Mesothelial cell of epicardium (in vitro differentiated cells): ENCODE measurements at places on chromosomes 6 and 20.
A peak's percentile ranks its signal among the peaks of the same experiment; 100 is the strongest.

- DNase-seq = no peak
Measured at GRCh38 chr6:118297821-118298220, 250.3 kb upstream of the PLN start.

DNA sequence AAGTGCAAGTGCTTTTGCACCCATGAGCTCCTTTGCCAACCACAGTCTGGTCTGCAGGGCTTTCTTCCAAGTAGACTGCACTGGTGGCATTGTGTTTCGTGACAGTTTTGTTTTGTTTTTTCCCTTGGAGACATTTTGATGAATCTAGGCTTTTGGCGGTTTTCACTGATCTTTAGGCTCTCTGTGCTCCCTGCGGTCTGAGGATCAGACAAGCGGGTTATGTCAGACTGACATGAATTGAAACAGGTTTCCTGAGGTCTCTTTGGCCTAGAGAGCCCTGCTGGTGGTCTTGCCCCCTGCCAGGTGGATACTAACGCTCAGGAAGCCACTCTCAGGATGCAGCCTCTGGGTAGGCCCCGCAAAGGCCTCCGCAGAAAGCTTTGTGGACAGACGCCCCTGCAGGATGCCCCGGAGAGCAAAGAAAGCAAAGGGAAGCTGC is 555.4 kb upstream of the AGPAT4 start:
- no peak for DNase-seq

GRCh38 chr6:146595972-146596731 is 2.6 kb upstream of the ADGB start:
- DNase-seq = no peak

DNA sequence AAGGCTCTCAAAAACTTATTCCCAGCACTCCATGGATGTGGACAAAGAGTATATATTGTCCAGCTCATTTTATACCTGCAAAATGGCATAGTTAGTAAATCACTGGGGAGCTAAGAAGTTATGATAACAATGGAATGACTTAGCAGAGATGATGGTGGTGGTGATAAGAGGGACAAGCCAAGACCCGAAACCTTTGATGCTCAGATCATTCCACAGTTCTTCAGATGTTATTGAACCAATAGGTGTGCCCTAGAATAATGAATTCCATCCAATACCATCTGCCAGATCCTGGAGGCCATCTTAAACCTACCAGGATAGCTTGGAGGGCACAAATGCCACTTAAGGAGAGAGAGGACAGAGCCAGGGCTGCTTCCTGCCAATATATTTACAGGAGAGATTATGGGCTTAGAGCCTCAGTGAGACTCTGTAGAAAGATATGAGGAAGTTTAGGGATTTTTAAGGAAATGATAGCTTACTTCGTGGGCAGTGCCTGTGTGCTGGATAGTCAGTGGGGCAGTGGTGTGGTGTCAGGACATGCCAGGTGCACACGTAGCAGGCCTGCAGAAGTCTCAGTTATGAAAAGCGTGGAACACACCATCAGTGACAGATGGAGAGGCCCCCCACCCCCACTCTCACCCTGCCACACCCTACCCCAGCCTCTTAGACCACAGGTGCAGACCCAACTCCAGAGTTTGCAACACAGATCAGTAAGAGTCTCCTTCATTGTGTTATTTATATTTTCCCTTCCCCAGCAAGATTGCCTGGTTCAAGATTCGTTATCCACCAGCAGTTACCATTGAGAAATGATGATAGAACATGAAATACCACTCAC is 209.7 kb upstream of the SUPT3H start:
- no peak for DNase-seq

DNA sequence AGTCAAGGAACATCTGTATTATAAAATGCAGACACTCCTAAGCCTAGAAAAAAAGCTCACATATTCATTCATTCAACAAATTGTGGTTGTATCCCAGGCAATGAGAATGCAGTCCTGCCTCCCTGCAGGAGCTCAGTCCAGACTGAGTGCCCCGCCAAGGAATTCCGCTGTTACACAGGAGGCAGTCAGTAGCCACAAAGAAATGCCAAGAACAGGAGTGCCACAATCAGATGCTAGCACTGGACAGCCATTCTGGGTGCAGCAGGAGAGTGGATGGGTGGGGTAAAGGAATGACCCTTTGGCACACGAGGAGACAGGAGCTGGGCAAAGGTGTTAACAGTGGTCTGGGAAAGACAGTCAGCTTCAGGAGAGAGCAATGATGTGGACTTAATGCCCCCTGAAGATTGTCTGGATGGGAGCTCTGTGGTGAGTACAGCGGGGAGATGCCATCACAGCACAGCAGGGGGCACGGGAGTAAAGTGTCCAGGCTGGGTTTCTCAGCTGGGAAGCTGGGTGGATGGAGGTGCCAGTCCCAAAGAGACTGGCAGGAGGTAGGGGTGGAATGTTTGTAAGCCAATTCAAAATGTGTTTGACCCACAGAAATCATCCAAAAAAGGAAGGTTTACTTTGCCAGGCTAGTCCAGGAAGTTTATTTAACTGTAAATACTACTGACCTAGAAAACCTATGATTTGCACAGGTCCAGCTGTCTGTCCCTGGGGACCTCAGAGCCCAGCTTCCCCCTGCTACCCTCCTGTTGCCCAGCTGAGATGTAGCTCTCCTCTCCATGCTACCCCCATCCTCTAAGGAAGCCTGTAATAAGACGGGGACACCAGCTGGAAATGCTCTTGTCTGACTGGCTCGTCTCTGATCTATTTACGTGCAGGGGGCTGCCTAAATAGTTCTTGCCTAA is 84.1 kb downstream of the SLC23A2 start:
- DNase-seq = no peak

GRCh38 chr6:117829594-117830319 is 77.3 kb upstream of the SLC35F1 start:
- DNase-seq = peak; percentile 54

GRCh38 chr6:6312901-6313441 is 7.5 kb downstream of the F13A1 start:
- DNase-seq = no peak

DNA sequence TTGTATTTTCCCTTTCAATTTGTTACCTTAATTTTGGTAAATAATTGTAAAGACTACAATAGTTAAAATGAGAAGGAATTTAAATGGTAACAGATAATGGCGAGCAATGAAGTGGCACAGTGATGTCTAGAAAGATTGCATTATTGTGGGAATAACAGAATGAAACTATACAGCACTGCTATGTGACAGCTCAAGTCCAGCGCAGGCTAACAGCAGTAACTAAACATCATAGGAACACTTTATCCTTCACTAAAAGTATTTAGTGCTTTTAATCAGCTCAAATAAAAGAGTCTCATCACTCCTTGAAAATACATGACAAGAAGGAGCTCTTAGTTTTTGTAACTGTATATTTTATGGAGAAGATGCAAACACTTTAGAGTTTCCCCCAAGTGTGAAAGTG is 190.8 kb downstream of the TENT5A start:
- no peak for DNase-seq

DNA sequence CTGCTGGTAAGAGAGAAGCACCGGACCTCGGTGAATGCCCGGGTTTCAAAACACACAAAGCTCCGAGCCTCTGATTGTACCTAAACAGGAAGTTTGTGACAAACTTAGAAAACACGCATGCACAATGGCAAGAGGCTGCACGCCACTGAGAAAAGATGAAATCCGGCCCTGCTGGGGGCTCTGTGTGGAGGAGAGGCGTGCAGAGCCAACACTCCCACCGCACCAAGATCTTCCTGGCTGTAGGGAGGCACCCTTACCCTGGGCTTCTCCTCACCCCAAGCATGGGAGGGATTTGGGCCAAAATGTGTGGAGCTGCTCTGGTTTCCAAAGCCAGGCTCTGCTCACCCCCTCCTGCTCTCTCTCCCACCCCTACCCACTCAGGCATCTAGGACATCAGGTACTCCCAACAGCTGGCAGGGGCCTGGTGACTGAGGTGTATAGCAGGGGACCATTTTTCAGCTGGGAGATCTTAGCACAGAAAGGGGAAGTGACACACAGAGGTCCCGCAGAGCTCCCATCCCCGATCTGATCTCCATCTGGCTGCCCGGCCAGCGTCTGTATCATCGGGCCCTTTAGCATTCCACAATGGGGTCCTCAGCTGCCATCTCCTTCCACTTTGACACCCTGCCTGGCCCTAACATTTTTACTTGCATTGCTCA is 84.2 kb downstream of the TRERF1 start:
- no peak for DNase-seq

DNA sequence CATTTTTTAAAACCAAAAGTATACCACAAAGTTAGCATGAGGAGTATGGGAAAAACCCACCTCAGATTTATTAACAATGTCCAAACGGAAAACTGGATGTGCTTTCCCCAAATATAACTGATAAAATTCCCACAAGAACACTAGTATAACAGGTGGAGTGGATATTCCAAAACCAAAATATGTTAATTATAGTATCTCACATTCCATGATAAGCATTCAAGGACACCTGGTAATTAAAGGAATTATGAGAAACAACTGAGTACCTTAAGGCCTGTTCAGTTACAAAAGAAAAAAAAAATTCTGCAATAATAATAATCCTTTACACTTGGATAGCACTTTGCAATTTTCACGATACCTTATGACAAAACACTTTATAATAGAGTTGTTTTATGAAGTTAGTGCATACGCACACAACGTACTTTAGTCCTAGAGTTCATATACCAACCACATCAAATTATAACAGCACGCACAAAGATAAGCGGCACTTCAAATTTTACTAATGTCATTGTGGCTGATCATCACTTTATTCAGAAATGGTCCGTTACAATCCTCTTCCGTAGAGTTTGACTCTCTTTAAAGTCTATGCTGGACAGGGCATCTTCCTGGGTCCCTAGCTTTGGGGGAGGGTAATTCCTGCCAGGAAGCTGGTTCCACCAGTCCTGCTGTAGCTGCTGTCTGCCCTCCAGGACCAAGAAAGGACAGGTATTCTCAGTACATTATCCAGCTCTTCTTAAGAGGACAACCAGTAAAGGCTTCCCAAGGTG is 1.7 kb downstream of the CDK19 start:
- no peak for DNase-seq

DNA sequence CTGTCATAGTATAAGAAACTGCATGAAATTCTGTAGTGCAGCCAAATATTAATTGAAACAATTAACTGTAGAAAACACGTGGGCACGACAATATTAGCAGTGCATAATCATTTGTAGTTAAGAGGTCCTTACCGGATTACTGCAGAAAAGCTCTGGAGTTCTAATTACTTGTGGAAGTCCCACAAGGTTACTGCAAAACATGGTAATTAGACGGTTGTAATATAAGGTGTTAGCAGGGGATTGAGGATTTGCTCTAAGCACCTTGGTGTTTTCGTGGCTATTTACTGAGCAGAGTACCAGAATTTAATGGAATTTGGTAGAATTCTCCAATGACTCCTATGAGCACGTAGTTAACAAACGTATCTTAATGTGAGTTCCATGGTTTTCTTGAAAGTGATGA is 473.6 kb upstream of the AGPAT4 start:
- no peak for DNase-seq

DNA sequence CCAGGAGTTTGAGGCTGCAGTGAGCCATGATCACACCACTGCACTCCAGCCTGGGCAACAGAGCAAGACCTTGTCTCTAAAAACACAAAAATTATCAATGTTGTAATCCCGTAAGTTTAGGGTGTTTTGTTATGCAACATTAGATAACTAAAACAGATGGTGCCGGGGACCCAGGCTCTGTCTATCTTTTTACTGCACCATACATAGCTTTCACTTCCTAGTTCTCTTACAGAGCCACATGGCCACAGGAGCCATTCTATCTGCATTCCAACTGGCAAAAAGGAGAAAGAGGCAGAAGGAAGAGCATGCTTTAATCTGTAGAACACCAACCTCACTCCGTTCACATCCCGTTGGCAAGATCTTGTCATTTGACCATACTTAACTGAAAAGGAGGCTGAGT is 5.4 kb upstream of the TCF15 start:
- no peak for DNase-seq

DNA sequence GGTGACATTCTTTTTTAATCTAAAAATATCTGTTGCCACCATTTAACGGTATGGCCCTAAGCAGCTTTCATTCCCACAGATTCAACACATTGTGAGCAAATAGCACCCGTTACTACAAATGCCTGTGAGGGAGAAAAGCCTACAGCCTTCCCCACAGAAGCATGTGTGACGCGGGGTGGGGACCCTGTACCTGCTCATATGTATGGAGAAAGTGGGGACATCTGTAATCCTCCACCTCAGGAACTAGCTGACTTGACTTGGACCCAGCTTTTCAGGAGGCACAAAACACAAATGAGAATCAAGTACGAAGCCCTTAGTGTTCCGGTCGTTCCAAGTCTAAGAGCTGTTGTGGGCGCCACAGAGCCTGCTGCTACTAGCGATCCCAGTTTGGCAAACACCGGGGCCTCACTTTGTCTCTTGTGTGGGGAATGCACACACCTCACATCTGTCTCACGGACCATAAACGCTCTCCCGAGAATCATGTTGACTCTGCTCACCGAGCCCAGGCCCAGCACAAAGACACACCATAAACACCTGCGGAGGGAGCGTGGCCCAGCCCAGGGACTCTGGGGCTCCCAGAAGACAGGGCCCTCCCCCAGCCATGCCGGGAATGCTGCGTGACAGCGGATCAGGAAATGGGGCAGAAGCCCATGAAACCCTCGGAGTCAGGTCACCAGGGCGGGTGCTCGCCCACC is 21.6 kb downstream of the DLL1 start:
- DNase-seq = no peak

GRCh38 chr6:105398859-105399258 is 4.0 kb downstream of the PREP start:
- no peak for DNase-seq

- no peak for DNase-seq
Measured at GRCh38 chr6:111119571-111120329, 32.4 kb downstream of the SLC16A10 start.

GRCh38 chr6:128557081-128557480 is 36.7 kb upstream of the PTPRK start:
- DNase-seq = no peak

- DNase-seq = no peak
Measured at GRCh38 chr6:75503291-75503690, 9.7 kb upstream of the FILIP1 start.

GRCh38 chr6:160173806-160174527 is 52.4 kb downstream of the SLC22A1 start:
- DNase-seq = no peak

- no peak for DNase-seq
Measured at GRCh38 chr6:130129762-130130246, 92.9 kb downstream of the SAMD3 start.

DNA sequence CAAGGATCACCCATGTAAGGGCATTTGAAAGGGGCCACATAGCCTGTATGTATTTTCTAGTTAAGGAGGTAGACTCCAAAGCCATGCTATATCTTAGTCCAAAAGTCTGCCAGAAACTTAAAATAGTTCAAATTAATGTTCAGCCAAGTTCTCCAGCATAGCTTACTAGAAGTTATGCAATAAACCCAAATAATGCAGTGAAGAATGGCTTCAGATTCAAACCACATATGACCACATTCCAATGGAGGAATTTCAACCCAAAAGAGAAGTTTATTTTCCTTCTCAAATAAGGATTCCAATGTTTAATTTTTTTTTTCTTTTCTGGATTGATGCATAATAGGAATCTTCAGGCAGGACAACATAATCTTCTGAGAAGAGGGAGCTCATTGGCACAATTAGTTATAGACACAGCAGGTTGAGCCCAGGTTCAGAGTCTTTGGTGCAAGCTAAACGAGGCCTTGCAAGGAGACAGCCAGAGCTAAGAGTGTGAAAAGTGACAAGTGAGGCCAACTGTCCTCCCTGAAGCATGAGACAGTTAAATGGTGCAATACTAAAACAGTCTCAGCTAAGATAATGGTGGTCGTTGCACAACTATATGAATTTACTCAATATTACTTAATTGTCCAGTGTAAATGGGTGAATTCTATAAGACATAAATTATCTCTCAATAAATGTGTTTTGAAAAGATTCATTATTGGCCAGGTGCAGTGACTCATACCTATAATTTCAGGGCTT is 598.8 kb upstream of the CDH4 start:
- no peak for DNase-seq

- DNase-seq = no peak
Measured at GRCh38 chr6:111766201-111766857, 106.9 kb downstream of the FYN start.
